Stimulated activated CD4-positive, alpha-beta T cell treated with anti-CD3 and anti-CD28 coated beads, Interleukin-2, amount 100 ng/mL, for 4 hours (primary cell): ENCODE measurements at places on chromosomes 12 and 14.
A peak's percentile ranks its signal among the peaks of the same experiment; 100 is the strongest.

DNA sequence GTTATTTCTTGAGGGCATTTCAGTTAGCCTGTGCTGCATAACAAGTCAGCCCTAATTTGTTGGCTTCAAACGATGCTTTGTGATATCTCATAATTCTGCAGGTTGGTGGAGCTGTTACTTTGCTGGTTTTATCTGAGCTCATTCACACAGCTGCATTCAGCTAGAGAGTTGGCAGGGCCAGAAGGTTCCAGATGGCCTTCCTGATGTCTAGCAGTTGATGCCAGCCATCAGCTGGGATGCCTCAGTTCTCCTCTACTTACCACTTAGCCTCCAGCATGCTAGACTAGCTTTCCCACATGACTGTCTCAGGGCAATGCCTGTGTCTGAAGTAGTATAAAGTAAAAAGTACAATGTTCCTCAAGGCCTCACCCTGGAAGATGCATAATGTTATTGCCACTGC, 130.6 kb downstream of the SLC35F4 start:
- DNase-seq: no peak

GRCh38 chr12:44618946-44619345, 257.2 kb downstream of the NELL2 start:
- no peak for DNase-seq

GRCh38 chr12:1919763-1920162, 1.3 kb upstream of the CACNA2D4 start:
- no peak for DNase-seq

- peak; percentile 13 for DNase-seq
These were observed 481 bp downstream of the MAX start for GRCh38 chr14:65101631-65102440.

GRCh38 chr12:94379479-94380113, 80.1 kb downstream of the CEP83 start:
- DNase-seq: no peak

DNA sequence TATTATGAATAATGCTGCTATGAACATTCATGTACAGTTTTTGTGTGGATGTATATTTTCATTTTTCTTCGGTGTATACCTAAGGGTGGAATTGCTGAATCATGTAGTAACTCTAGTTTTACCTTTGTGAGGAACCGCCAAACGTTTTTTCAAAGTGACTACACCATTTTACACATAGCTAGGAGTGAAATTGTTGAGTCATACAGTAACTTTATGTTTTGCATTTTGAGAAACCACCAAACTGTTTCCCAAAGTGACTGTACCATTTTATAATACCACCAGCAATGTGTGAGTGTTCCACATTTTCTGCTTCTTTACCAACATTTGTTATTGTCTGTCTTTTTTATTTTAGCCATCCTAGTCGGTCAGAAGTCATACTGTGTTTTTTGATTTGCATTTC, 3.1 kb upstream of the TPH2 start:
- no peak for DNase-seq

GRCh38 chr14:35051796-35052195, 5.7 kb downstream of the FAM177A1 start:
- no peak for DNase-seq

DNA sequence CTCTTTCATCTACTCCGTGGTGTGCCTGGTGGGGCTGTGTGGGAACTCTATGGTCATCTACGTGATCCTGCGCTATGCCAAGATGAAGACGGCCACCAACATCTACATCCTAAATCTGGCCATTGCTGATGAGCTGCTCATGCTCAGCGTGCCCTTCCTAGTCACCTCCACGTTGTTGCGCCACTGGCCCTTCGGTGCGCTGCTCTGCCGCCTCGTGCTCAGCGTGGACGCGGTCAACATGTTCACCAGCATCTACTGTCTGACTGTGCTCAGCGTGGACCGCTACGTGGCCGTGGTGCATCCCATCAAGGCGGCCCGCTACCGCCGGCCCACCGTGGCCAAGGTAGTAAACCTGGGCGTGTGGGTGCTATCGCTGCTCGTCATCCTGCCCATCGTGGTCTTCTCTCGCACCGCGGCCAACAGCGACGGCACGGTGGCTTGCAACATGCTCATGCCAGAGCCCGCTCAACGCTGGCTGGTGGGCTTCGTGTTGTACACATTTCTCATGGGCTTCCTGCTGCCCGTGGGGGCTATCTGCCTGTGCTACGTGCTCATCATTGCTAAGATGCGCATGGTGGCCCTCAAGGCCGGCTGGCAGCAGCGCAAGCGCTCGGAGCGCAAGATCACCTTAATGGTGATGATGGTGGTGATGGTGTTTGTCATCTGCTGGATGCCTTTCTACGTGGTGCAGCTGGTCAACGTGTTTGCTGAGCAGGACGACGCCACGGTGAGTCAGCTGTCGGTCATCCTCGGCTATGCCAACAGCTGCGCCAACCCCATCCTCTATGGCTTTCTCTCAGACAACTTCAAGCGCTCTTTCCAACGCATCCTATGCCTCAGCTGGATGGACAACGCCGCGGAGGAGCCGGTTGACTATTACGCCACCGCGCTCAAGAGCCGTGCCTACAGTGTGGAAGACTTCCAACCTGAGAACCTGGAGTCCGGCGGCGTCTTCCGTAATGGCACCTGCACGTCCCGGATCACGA, 2.2 kb downstream of the SSTR1 start:
- DNase-seq: no peak

- DNase-seq: no peak
These were observed 37.3 kb downstream of the SNX6 start for GRCh38 chr14:34592623-34593022.

GRCh38 chr12:111268738-111269572, 99.9 kb downstream of the PHETA1 start:
- no peak for DNase-seq

- no peak for DNase-seq
These were observed 437.4 kb downstream of the RMST start for GRCh38 chr12:97899956-97900355.

DNA sequence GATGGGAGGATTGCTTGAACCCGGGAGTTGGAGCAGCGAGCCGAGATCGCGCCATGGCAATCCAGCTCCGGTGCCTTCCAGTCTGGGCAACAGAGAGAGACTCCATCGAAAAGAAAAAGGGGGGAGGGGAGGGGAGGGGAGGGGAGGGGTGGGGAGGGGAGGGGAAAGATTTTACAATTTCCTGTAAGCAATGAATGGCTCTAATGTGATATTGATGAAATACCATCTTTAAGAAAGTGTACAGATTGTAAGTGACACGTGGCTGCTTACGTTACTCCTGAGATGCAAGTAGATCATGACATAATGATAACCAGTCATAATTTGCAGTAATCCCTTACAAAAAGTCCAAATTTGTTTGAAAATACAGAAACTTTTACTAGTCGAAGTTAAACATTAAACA, 1.4 kb downstream of the SLC25A21 start:
- no peak for DNase-seq

DNA sequence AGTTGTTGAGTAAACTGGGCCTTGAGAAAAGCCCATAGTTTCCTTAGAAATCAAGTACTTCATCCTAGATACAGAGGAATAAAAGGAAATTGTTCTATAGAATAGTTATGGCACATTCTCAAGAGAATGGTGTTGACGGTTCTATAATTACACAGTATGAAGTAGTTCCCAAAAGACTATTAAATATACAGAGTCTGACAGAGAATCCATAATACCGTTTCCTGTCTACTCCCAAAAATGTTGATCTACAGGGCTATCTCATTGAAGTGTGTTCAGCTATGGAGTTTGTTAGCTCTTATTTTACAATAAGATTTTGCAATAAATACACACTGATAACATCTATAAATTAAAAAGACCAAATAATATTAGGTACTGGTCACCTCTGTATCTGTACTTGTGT, 799.7 kb downstream of the RPS29 start:
- DNase-seq: no peak

DNA sequence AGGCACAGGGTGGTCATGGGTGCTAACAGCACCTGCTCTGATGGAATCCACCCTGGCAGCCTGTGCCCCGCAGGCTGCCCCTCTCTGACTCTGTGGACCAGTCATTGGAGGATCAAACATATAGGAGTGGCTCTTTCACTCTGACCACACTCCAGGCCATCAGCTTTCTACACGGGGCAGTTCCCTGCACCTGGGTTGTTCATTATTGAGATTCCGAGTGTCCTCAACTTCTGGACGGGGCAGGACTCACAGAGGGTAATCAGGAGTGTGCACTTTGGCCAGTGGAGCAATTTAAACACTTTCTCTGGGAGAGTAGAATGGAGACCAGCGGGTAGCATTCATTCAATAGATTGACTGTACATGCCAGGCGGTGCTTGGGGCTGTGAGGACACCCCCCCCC, 94.8 kb downstream of the NINJ2 start:
- no peak for DNase-seq

- DNase-seq: no peak
These were observed 1002.5 kb downstream of the AACS start for GRCh38 chr12:126067626-126068329.

- DNase-seq: no peak
These were observed 392.0 kb downstream of the RPL10L start for GRCh38 chr14:46259536-46259935.

DNA sequence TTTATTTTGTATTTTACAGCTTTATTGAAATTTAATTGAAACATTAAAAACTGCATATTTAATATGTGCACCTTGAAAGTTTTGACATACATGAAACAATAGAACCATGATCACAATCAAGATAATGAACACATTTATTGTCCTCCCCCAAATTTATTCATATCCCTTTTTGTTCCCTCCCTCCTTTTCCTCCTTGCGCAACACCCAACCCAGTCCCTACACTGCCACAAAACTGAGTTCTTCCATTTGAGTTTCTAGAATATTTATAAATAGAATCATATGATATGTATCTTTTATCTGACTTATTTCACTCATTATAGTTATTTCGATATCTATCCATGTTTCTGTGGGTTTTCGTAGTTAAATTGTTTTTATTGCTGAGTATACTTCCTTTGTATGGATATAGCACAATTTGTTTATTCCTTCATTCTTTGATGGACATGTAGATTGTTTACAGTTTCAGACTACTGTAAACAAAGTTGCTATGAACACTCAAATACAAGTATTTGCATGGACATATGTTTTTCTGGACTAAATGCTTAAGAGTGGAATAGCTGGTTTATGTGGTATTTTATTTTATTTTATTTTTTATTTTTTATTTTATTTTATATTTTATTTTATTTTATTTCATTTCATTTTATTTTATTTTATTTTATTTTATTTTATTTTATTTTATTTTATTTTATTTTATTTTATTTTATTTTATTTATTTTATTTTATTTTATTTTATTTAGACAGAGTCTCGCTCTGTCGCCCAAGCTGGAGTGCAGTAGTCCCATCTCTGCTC, 359.1 kb downstream of the SLC6A15 start:
- DNase-seq: no peak

- DNase-seq: no peak
These were observed 37.2 kb upstream of the TDRD9 start for GRCh38 chr14:103890821-103891666.

GRCh38 chr14:104147346-104148125, 9.1 kb downstream of the KIF26A start:
- DNase-seq: no peak

GRCh38 chr12:112303004-112303403, 79.2 kb downstream of the HECTD4 start:
- peak; percentile 25 for DNase-seq

- DNase-seq: no peak
These were observed 30.1 kb downstream of the SLC15A4 start for GRCh38 chr12:128793701-128794100.

GRCh38 chr12:107500307-107500706, 185.3 kb upstream of the PWP1 start:
- DNase-seq: no peak

DNA sequence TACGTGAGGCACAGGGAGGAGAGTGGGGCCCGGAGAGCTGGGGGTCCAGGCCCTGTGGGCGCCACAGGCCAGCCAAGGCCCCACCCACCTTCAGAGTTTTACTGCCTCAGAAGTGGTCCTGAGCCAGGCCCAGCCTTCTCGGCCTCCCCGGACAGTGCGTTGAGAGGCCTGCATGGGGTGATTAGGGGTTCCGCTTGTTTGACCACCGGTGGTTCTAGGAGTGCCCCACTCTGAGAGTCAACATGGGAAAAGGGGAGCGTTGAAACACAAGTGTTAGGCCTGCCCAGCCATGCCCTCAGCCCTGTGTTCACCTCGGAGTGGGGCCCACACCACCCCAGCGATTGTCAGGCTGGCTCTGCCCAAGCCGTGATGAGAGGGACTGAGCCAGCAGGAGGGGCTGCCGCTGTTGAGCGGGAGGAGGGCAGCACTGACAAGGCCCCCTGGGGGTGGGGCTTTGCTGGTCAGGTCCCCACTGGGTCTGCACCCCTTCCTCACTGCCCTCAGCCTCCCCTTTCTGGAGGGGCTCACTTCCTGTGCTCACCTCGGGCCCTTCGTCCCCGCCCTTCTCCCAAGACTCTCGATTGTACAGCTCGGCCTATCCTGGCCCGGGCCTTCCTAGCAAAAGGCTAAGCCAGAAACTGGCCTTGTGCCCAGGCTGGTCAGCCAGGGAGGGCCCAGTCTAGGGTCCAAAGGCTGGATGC, 4.8 kb downstream of the CKB start:
- DNase-seq: no peak

DNA sequence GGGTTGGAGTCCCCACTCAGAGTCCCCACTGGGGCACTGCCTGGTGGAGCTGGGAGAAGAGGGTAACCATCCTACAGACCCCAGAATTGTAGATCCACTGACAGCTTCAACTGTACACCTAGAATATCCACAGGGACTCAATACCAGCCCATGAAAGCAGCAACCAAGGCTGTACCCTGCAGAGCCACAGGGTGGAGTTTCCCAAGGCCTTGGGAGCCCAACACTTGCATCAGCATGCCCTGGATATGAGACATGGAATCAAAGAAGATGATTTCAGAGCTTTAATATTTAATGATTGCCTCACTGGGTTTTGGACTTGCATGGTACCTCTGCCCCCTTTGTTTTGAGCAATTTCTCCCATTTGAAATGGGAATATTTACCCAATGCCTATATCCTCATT, 80.4 kb downstream of the RASSF9 start:
- DNase-seq: no peak

DNA sequence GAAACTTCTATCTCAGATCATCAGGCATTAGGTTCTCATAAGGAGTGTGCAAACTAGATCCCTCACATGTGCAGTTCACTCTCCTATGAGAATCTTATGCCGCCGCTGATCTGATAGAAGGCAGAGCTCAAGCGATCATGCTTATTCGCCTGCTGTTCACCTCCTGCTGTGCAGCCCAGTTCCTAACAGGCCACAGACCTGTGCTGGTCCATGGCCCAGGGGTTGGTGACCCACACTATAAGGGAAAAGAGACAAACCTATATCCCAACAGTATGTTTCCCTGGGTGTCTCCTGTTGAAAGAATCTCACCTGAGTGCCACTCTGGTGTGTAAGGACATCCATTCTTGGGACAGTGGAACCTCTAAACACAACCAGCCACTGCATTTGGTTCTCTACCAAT, 186.3 kb downstream of the RIMBP2 start:
- no peak for DNase-seq

- DNase-seq: peak; percentile 25
These were observed 63.2 kb downstream of the ERGIC2 start for GRCh38 chr12:29317556-29318363.

DNA sequence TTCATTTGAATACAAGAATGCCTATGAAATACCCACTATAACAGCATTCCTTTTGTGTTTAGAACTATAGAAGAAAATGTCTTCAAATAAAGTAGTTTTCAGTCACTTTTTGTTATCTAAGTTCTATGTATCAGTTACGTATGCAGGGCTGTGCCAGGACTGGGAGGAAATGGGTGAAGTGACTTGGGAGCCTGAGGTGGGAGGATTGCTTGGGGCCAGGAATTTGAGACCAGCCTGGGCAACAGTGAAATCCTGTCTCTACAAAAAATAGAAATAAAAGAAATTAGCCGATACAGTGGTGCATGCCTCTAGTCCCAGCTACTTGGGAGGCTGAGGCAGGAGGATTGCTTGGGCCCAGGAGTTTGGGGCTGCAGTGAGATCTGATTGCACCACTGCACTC, 22.9 kb upstream of the MANSC4 start:
- DNase-seq: no peak
